ENCODE measurements at places on chromosomes 3 and 15.

- ATAC-seq: no peak
Measured at GRCh38 chr3:43331381-43331780, 45.0 kb downstream of the SNRK start.

DNA sequence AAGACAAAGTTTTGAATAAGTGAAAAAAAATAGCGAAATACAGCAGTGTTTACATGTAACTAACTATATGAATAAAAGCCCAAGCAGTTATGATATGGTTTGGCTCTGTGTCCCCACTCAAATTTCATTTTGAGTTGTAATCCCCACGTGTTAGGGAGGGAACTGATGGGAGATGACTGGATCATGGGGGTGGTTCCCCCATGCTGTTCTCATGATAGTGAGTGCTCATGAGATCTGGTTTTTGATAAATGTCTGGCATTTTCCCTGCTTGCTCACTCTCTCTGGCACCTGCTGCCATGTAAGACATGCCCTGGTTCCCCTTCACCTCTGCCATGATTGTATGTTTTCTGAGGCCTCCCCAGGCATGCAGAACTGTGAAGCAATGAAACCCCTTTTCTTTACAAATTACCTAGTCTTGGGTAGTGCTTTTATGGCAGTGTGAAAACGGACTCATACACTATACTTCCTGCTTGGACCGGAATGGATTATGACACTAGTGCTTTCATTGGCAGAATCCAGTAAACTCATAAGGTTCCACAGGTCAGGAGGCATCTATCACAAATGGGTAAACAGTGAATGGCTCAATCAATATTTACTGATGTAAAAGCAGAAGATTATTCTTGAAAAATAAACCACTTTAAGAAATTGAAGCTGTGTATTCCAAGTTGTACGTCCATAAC, 192.1 kb downstream of the CBLB start:
- ATAC-seq: no peak

- no peak for ATAC-seq
Measured at GRCh38 chr3:169630852-169631251, 32.7 kb downstream of the MECOM start.

DNA sequence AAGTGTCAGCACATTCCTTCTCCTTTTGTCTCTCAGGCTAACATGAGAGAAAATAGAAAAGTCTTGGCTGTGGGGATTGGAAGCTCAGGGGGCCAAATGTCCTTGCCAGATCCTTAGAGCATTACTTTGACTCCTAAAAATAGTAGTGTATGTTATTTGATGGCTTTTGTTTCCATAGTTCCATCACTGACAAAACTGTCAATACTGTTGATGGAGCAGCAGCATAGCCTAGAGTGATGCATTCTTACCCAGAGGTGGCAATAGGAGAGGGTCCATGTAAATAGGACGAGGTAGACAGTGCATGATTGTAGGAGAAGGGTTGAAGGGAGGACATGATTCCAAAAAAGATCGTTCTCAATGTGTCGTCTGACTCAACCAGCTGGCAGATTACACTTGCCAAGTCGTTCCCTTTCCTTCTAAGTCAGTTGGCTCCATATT, 282.7 kb upstream of the TPRG1 start:
- no peak for ATAC-seq

GRCh38 chr3:45792516-45793172, 3.7 kb downstream of the SLC6A20 start:
- ATAC-seq: no peak
